NCI-H1105 (cell line): ENCODE measurements at places on chromosomes 12 and 14.

DNA sequence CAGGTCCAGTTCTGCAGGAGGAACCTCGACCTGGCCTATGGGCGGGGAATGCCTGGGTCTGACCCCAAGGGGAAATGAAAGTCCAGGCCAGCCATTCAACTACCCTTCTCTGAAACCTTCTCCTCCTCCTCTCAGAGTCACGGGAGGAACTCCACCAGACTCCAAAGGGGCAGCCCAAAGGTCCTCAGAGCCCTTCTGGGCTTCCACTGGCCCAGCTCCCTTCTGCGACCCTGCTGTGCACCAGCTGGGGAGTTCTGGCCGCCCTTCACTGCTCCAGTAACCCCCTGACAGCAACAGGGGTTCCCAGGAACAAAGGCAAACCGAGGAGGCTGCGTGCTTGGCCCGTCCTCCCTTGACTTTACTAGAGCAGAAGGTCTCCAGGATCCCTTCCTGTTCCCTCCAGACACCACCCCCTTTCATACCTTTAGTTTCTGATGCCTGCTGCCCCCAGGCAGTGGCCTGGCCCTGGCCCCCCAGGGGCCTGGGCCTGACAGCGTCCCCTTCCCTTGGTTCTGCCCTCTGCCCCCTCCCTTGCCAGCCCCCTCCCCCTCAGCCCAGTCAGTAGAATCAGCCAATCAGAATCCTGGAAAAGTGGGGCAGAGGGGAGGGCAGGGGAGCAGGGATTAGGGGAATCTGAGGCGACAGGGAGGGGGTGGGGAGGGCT, 850 bp upstream of the ZNF385A start:
- no peak for DNase-seq

GRCh38 chr14:31895206-31895605, 181.9 kb upstream of the ARHGAP5 start:
- DNase-seq: no peak

GRCh38 chr12:51950682-51951198, 759 bp upstream of the ACVR1B start:
- DNase-seq: no peak

- DNase-seq: no peak
These were observed 143.0 kb downstream of the OTOGL start for GRCh38 chr12:80242321-80242720.

- DNase-seq: no peak
These were observed 58.5 kb downstream of the TMTC2 start for GRCh38 chr12:82745063-82745674.

DNA sequence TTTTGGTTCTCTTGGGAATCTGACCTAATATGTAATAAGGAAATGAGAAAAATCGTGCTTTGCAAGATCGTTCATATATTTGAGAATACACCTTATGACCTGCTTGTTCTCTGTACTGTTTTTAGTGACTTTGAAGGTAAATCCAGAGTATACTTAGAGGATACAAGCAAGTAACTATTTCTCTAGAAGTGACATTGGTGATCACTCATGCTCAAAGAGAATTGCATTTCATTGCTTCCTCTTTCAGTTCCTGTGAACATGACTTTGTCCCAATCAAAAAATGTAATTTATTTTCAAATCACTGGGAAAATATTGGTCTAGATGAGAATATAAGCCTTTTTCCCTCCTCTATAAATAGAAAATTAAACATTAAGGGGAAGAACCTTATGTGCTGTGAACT, 2.7 kb downstream of the KTN1 start:
- DNase-seq: no peak

DNA sequence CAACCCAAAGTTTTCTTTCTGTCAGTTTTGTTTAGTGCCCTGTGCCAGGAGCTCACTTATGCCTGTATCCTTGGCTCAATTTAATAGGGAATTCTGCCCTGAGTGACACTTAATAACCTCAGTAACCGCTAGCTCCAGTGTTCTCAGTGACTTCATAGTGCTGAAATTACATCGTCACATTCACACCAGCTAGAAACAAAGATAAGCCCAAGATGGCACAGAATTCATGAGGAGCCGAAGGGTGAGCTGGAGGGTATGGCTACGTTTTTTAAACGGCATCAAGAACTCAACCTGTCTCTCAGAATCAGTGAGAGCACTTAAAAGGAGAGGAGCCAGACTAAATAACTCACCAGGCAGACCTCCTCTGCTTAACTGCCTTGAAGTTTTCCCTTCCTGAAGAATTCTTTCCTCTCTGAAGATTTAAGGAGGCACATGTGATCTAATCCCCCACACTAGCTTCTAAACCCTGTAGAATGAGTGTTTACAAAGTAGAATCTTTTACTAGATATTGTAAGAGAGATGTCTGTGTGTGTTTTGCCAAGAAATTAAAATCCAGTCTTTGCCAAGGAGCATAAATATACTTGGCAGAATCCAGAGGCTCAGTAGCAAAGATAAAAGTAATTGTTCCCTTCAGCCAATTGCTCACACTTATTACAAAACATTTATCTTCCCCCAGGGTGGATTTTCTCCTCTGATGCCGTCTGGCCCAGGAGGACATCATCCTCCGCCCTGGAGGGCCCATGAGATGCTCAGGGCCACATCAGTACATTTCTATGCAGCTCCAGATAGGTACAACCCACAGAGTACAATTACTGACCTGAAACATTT, 37.3 kb downstream of the PTGER2 start:
- DNase-seq: peak; percentile 20

DNA sequence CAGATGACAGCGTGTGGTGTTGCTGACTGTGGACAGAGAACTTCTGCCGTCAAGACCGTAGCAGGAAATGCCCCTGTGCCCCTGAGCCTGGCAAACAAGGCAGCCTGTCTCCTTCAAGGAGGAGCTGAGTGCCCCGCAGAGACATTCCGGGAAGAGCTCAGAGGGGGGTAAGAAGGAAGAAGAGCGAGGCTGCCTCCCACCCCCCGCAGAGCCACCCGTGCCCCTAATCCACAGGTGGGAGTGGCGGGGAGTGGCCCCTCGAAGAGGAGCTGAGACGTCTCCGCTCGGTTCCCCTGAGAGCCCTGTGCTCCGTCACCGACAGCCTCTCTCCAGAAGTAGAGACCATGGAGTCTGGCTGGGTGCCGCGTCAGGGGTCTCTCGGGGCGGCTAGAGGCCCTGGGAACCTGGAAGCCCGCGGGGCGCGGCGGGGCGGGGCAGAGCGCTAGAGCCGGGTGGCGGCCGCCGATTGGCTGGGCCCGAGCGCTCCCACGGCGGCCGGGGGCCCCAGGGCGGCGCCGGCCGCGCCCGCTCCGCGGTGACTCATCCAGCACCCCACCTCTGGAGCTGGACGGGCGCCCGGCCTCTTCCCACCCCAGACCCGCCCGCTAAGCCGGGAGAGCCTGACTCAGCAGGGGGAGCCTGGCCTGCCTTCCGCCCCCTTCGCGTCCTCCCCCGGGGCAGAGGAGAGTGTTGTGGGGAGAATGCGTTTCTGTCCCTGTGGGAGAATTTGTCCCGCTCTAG, 25.2 kb upstream of the KRT78 start:
- DNase-seq: no peak

- no peak for DNase-seq
These were observed 921 bp downstream of the RAD51B start for GRCh38 chr14:67820428-67820971.

- no peak for DNase-seq
These were observed 289.9 kb upstream of the SFSWAP start for GRCh38 chr12:131420867-131421447.

GRCh38 chr14:71166180-71166837, 259.1 kb downstream of the PCNX1 start:
- no peak for DNase-seq
